ENCODE measurements at places on chromosomes 12 and 14.
A peak's percentile ranks its signal among the peaks of the same experiment; 100 is the strongest.

DNA sequence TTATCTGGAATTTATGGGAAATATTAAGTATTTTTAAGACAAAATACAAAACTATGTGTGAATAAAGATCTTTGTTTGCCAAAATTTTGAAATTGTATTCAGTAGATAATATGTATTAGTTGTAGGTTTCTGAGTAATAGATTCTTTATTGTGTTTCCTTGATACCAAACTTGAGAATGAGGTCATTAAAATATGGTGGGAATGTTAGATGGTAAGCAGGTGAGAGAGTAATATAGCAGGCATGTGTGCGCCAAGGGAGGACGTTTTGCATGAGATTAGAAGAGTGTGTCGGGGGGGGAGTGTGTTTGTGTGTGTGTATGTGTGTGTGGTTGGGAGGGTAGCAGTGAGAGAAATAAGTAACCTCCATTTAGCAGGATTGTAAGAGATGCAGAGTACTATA, 376.5 kb downstream of the NPAS3 start:
- DNase-seq = no peak

DNA sequence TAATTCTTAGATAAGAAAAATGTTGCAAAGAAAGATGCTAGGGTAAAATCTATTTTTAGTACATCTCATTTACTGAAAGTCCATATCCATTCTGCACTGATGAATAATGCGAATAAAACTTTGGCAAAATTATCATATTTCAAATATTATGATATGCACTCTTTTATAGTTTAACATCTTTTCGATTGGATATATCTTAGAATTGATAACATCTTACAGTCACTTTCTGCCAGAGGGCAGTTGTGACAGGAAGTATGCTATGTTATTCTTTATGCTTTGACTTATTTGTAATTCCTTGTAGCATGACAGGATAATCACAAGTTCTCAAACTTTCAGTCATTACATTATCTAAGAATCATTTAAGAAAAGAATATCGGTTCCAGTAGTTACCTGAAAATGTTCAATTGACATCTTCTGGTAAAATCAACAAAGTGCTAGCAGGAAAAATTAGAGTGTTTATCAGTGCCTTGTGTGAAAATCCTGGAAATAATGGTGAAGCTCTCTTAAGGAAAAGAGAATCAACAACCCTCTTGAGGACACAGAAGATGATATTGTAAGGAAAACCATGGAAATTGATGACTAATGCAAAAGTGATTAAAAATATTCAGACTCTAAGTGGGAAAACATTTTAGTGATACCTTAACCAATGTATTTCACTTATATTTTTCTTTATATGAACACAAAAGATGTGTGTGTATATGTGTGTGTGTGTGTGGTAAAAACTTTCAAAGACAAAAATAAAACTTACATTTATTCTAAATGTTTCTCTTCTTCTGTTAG, 95.5 kb downstream of the SLC6A15 start:
- no peak for DNase-seq

GRCh38 chr14:48536318-48536717, 860.9 kb upstream of the MDGA2 start:
- DNase-seq = no peak

DNA sequence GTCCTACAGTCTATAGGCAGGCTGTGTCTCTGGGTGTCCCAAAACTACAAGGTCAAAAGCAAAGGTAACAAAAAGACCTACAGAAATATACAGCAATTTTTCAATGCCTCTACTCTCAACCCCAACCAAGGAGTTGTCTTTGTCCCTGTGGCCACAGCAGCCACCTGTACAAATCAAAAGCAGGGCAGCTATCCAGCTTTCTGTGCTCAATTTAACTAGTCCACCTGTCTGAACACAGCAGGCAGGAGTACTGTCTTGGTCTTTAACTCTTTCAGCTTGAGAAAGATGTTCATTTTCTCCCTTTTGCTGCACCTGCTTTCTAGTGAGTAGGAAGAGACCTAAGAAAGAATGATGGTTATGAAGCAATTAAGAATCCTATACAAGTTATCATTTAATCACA, 19.7 kb downstream of the GDF11 start:
- DNase-seq = no peak

GRCh38 chr14:55430024-55430690, 10.3 kb downstream of the TBPL2 start:
- DNase-seq = peak; percentile 67

- DNase-seq = no peak
Observed at GRCh38 chr14:80681651-80682050, 259.9 kb downstream of the CEP128 start.

GRCh38 chr14:94403312-94403932, 15.0 kb upstream of the SERPINA1 start:
- no peak for DNase-seq

- no peak for DNase-seq
Observed at GRCh38 chr14:93897476-93897845, 29.7 kb upstream of the FAM181A start.

DNA sequence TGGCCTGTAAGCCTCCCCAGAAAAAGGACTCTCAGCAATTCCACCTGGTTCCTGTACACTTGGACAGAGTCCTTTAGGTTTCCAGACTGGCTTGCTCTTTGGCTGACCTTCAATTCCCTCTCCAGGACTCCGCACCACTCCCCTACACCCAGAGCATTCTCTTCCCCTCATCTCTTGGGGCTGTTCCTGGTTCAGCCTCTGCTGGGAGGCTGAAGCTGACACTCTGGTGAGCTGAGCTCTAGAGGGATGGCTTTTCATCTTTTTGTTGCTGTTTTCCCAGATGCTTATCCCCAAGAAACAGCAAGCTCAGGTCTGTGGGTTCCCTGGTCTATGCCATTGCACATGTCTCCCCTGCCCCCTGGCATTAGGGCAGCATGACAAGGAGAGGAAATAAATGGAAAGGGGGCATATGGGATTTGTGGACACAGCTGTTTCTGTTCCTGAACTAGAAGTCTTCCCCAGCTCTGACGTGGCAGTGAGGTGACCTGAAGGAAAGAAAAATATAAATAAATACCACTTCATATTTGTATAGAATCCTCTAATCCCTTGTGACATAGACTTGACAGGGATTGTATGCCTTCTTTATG, 1.3 kb downstream of the RNASE7 start:
- DNase-seq = no peak

DNA sequence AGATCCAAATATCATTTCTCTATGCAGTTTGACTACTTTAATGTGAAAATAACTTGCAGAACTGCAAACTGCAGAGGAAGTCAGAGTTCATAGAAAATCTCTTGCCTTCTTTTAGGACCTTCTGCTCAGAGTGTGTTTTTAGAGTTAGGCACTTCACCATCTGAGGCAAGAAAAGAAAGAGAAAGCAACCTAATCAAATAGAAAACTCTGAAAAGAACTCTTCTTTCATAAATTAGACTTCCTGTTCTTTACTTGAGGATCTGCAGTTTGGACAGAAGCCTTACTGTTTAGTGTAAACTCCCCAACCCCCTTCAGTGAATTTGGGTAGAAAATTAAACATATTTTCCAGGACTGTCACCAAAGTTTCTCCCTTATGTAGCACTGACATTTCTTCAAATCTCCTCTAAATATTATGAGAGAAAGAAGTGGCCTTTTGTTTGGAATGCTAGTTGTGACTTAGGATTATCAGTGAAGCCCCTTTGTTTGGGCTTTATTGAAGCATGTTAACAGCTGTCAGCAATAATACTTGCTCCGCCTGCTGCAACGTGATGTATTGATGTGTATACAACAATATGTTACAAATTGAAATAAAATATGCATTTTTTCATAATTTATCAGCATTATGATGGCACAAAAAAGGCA, 99.5 kb downstream of the PDZRN4 start:
- DNase-seq = no peak

DNA sequence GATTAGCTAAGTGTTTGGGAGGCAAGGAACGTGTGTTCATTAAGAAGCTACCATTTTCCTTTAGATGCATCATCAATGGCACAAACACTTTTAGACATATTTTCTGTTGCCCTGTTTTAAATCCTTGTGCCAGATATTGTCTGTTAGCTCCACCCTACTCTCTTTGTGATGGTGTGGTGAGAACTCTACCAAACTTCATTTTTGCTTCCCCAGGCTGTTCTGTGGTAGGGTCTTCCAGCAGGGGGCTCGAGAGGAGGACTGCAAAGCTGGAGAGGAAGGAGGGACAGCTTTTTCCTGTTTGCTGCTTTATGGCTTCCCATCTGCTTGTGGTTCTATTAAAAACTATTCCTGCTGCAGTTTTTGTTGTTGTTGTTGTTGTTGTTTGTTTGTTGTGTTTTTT, 23.8 kb upstream of the STRAP start:
- no peak for DNase-seq

GRCh38 chr12:119457271-119457670, 122.7 kb downstream of the CCDC60 start:
- DNase-seq = no peak

DNA sequence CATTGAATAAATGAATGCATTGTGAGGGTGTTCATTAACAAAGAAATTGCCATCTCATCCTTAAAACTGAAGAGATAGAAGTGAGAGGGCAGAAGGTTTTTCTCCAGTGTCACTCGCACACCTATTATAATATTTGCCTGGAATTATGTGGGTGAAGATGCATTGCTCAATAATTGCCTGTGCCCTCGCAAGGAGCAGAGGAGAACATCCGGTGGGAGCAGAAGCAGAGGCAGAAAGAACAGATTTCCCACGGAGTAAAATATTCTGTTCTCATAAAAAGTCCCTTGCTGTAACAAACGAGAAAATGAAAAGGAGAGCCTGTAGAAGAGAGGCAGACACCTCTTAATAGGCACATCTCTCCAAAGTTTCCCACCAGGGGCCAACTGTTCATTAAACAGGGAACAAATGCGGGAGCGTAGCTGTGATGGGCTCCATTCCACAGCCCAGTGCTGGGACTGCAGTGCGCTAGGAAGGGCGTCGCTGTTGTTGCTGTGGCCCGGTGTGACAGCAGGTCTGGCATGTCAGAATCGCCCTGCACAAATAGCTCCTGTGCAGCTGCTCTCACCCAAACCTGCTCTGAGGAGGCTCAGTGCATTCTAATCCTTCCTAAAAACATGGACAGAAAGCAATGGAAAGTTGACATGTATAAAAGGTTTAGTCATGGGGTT, 359.8 kb downstream of the APAF1 start:
- no peak for DNase-seq

DNA sequence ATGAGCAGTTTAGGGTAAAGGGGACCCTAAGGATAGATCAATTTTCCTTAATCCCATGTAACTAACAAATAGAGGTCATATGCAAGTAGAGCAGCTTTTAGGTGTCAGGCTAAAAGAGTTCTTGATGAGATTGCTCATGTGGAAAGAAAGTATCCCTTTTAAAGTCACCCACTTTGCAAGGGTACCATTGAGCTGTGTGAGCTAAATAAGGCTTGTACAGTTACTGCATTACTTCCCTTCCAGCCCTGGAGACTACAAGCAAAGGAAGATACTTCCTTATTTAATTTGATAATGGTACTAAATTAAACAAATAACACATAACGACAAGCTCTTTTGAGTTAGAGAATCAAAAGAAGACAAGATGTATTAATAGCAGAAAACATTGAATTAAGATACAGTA, 191.7 kb downstream of the TMX1 start:
- no peak for DNase-seq

GRCh38 chr14:100531152-100532121, 55.8 kb downstream of the BEGAIN start:
- DNase-seq = no peak

- no peak for DNase-seq
Observed at GRCh38 chr12:51219322-51219721, 1.5 kb upstream of the POU6F1 start.

- no peak for DNase-seq
Observed at GRCh38 chr12:3827301-3828000, 45.7 kb downstream of the PARP11 start.

DNA sequence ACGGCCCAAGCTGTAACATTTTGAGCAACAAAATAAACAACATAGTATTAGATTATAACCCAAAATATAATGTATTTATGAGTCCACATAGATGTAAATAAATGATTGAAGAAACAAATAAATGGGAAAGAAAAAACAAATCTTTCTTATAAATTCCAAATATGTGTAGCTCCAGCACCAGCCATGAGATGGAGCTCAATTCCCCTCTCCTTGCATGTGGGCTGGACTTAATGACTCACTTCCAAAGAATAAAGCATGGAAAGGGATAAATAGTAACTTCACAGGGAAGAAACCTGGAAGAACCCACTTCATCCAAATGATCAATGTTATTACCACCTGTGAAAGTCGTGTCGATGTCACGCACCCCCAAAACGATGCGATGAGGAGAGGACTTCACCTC, 158.8 kb downstream of the RPAP3 start:
- no peak for DNase-seq

DNA sequence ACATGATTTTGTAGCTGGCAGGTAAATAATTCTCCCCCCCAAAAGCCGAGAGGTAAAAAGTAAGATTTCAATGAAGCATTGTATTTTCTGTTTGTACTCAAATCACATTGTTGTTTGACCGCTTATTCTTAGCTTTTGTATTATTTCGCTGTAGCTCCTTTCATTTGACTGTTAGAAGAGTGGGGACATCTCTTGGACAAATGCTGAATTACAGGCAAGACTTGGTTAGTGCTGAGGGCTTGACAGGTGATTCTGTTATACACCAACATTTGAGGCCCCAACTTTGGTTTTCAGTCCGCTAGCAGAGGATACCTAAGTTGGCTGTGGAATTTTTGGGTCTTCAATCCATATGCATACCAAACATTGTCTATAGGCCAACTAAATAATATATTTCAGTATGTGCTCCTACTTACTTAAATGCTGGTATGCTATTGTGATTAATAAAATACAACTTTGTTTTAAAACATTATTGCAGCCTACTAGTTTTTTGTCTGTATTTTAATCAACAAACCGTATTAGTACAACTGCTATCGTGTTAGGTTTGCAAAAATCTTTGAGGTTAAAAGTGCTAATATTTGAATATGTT, 102.2 kb downstream of the ERC1 start:
- peak; percentile 34 for DNase-seq

DNA sequence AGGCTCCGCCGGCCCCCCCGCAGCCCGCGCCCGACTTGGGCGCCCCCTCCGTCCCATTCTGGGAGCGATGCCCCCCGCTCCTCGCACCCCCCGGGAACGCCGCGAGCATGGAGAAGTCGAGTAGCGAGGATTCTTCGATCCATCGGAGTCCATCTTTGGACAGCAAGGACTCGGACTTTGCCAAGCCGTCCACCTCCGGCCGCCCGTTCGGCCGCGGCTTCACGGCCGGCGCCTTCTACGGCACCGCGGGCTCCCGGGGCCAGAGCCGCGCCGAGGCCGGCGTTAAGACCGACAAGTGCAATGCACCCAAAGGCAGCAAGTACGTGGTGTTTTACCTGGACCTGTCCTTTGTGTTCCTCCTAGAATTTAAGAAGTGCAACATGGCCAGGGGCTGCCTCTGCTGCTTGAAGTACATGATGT, 123.6 kb downstream of the TSPAN9 start:
- no peak for DNase-seq

DNA sequence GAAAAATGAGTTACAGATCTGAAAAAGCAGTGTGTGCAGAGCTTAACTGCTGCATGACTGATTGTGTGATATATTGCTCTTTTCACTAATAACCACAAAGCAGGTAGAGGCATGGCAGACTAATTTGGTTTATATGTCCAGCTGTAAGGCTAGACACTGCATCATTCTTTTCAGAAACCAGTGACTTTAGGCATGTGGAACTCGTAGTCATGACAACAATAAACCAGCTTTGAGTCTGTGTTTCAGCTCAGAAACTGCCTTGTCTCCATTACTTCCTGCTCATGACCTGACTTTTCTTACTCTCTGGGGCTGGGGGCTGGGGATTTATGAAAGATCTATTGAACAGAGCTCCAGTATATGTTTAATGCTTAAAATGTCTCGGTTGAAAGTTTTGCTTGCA, 146.8 kb upstream of the LRIG3 start:
- DNase-seq = no peak

Measured in CD4-positive, alpha-beta T cell treated with Interleukin-17A for 4 hours (primary cell).